Stimulated activated CD4-positive, alpha-beta T cell treated with anti-CD3 and anti-CD28 coated beads, Interleukin-2, amount 100 ng/mL, for 48 hours (primary cell): ENCODE measurements at places on chromosomes 6 and 20.

- no peak for DNase-seq
Observed at GRCh38 chr6:86871681-86872080, 65.6 kb upstream of the HTR1E start.

DNA sequence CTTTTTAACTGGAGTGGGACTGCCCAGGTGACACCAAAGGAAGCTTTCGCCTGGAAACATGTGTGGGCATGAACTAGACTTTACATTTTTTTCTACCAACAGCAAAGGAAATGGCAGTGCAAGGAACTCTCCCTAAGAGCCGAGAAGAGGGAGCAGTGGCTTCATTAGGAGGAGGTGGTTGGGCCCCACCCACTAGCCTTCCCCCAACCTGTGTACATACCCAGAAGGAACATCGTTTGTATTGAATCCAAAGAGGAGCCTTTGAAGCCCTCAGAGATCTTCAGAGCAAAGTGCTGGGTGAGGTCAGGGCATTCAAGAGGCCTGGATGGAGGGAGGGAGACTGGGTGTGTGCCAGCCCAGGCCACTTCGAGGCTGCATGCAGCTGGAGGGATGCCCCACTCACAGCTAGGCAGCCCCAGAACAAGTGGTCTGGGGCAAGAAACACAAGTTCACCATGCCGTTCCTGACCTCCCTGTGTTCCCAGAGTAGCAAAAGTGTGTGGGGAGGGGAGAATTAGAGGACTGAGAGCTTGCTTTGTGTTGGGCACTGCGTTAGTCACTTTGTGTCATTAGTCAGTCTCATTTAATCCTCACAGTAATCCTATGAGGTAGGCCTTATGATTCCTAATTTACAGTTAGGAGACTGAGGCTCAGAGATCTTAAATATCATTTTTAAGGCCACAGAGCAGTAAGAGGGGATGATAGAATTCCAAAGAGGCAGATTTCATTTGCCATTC lies 191.6 kb upstream of the SUPT3H start:
- DNase-seq = no peak

DNA sequence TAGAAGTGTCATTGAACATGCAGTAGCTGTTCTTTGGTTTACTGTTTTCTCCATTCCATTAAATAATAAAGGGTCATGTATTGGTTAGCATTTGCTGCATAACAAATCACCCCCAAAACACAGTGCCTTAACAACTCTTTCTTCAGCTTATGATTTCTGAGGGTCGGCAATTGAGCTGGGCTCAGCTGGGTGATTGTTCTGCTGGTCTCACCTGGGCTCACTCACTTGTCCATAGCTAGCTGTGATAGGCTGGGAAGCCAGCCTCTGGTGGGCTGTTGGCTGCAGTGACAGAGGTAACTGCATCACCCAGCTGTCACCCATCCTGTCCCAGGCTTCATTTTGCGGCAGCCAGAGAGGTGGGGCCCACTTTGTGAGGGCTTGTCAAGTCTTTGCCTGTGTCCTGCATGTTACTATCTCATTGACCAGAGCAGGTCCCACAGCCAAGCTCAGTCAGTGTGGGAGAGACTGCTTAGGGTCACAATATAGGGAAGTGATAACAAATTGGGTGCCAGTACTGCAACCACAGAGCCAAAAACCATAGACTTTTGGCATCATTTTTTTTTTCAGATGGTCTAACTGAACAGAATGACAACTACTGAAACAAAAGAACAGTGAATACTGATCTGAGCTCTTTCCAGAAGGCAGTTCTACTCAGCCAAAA lies 76.9 kb downstream of the SYNDIG1 start:
- no peak for DNase-seq

GRCh38 chr6:21228876-21229460 lies 364.6 kb upstream of the SOX4 start:
- DNase-seq = no peak
